ENCODE measurements at places on chromosomes 7 and 10.

GRCh38 chr10:44967616-44968015 lies 8.0 kb downstream of the RASSF4 start:
- no peak for DNase-seq

DNA sequence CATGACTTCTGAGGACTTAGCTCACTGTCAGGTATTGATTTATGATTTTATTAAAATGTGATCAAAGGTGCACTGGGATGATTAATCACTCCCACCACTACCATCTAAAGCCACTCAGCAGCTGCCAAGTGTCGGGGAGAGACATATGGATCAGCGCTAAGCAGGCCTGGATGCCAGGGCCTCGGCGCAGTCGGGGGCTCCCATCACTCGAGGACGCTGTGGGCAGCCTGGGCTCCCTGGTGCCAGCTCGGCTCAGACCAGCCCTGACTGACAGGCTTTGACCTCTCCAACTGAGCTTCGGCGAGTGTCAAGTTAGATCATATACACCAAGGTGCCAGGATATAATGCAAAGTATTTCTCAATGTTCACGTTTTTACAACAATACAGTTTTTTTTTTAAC lies 267.7 kb downstream of the ACTR3B start:
- no peak for DNase-seq

DNA sequence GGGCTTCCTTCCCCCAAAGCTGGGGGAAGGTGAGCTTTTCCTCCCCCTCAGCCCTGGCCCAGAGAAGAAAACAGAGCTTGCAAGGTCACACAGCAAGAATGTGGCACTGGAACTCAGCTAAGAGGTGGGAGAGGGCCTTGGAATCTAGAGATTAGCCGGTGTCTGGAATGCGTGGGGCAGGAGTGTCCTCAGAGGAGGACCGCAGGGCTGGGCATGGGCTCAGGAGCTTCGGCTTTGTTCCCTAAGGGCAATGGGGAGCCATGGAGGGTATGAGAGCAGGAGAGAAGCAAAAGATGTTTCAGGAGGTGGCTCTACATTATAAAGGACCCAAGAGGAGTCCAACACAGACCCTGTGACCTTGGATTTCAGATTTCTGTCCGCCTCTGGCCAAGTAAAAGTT lies 127.2 kb upstream of the TNRC18 start:
- DNase-seq: no peak

DNA sequence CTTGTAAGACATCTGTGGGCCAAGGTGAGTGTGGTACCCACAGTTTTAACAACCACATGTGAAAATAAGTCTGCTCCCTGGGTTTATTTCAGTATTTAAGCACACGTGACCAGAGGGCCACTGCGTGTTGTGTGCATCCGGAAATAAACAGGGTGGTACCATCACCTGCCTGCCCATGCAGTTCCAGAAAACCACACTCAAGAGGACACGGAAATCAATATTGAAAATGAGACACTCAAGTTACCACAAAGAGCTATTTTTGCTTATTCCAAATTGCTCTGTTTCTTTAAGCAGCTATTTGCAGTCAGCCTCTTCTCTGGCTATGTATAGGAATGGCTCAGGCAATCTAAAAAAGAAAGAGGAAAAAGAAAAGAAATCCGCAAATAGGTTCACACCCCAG lies 71.8 kb upstream of the LOXL4 start:
- no peak for DNase-seq

- no peak for DNase-seq
Measured at GRCh38 chr10:117727421-117727820, 184.9 kb downstream of the EMX2 start.

DNA sequence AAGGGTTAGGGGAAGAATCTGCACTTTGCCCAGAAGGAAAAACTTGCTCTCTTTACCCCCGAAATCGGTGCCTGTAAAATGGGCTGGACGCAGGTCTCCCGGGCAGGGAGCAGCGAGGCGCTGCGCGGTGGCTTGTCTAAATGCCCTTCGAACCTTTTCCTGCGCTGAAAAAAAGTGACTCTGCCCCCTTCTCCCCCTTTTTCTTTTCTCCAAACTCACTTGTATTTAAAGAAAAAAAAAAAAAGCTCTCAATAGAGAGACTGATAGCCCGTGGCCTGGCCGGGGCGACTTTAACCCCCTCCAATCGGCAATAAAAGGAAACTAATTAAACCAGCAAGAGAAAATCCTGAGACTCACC lies 286 bp downstream of the SP8 start:
- no peak for DNase-seq

DNA sequence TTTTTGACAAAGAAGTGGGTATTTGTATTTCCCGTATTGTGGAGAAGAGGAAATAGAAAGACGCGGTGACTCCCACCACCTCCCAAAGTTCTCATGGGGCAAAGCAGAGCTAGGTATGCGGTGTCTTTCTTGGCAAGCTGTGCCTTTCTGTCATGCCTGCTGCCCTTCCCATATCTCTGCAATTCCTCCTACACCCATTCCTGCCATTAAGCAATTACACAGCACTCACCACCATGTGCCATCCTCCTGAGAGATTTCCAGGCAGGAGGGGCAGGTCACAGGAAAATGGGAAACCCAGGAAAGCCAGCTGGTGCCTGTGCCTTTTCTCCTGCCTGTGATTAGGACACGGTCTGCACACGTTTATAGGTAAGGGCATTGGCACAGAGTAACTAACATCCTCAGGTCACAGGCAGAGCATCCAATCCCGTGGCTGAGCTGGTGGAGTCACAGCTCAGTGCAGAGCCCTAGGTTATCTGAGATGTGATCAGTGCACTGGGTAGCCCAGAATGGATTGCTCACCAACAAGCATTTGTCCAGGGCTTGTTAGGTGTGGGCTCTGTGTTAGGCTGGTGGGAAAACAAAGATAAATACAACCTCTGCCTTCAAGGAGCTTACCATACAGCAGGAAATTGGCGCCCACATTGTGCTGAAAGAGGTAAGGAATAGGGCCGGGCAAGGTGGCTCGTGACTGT lies 9.4 kb upstream of the CRTAC1 start:
- no peak for DNase-seq

- DNase-seq: no peak
Measured at GRCh38 chr10:103811463-103811862, 43.9 kb downstream of the SH3PXD2A start.

GRCh38 chr7:142745091-142745635 lies 4.1 kb upstream of the PRSS1 start:
- DNase-seq: no peak

DNA sequence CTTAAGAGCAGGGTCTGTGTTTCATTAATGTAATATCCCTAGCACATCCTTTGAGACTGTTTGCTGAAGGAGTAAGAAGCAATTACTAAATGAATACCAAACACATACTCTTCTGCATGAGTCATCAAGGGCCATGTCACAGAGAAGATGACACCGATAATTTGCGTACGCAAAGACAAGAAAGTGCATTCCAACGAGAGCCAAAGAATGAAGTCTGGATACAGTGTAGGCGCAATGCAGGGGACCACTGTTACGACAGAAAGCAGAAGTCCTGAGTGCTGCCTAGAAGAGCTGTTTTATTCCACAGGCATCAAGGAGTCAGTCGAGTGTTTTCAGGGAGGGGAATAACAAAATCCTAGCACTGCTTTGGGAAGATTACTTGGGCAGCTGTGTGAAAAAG lies 62.7 kb downstream of the VPS41 start:
- DNase-seq: no peak

GRCh38 chr7:124536156-124536762 lies 229.3 kb downstream of the GPR37 start:
- no peak for DNase-seq

DNA sequence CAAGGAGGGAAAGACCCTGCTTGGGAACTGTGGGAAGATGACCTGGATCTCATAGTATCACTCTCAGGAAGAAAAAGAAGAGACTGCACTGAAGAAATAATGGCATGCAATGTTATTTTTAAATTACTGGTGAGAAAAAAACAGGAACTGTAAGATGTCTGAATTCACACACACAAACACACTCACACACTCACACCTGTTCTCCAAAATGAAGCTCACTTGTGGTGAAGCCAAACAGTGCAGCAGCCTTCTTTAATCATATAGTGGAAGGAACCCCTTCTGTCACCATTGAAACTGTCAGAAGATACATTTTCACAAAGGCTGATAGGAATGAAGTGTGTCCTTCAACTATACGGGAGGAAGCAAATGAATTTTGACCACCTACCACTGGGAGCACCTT lies 156.5 kb upstream of the GHITM start:
- DNase-seq: no peak

- DNase-seq: no peak
Measured at GRCh38 chr10:6787718-6788117, 207.6 kb upstream of the PRKCQ start.

GRCh38 chr7:22318376-22318775 lies 38.6 kb downstream of the RAPGEF5 start:
- no peak for DNase-seq

GRCh38 chr7:151900591-151900985 lies 23.7 kb upstream of the PRKAG2 start:
- DNase-seq: no peak

- no peak for DNase-seq
Measured at GRCh38 chr10:69635428-69636272, 5.6 kb downstream of the FAM241B start.

- DNase-seq: no peak
Measured at GRCh38 chr10:84543948-84544347, 215.6 kb downstream of the CCSER2 start.

DNA sequence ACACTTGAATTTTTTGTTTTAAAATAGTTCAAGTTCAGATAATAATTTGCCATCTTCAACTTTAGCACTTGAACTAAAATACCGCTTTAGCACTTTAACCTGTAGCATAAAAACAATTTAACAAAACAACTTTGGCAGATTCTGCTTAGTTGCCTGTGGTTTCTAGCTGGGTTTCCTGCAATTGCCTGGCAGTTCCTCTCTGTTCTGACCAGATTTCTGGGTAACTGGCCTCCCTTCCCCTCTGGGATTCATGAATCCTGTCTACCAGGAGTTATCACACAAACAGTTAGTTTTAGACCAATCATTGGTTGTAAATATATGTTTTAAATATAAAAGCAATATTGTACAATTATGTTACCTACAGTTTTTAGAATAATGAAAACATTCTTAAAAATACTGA lies 89.8 kb upstream of the HDAC9 start:
- DNase-seq: no peak
